ENCODE measurements at places on chromosomes 2 and 18.

DNA sequence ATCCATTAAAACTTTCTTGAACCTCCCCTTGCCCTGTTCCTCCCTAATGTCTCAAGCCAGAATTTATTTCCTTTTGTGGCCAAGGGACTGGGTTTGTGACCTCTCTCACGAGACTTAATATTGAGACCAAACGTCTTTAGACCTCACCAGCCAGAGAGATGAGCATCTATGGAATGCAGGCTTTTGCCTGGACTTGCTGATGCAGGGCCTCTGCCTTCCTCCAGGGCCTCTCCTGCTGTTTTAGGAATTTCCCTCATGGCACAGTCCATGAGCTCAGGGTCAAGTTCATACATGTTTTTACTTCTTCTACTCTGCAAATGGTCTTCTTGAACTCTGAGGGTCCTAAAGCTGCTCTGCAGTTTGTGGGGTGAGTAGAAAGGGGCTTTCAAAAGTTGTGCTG is 22.3 kb downstream of the IL1B start:
- peak; percentile 7 for DNase-seq

- DNase-seq, result peak; percentile 50
Measured at GRCh38 chr2:85705680-85706039, 11.5 kb downstream of the GNLY start.

- no peak for DNase-seq
Measured at GRCh38 chr2:68974251-68974650, at the start of gene GKN1. Gene GKN1, plus strand, starts transcription at chr2:68974636. Its CDS starts 42 bp downstream, at chr2:68974678.

DNA sequence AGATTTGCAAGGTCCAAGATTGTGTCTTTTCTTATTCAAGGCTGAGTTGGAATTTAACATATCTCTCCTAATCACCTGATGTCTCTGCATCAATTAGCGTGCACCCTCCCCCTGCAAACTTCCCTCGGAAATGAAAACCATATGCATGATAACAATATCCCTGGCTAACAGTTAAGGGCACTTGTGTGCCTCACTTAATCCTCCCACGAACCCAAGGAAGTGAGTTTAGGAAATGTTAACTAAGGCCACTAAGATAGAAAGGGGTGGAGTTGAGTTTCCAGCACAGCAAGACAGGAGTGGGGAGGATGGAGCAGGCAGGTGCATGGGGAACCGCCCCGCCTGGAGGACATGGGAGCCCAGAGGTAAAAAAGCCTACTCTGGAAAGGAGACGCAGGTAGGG is 52.4 kb upstream of the PTMA start:
- no peak for DNase-seq

DNA sequence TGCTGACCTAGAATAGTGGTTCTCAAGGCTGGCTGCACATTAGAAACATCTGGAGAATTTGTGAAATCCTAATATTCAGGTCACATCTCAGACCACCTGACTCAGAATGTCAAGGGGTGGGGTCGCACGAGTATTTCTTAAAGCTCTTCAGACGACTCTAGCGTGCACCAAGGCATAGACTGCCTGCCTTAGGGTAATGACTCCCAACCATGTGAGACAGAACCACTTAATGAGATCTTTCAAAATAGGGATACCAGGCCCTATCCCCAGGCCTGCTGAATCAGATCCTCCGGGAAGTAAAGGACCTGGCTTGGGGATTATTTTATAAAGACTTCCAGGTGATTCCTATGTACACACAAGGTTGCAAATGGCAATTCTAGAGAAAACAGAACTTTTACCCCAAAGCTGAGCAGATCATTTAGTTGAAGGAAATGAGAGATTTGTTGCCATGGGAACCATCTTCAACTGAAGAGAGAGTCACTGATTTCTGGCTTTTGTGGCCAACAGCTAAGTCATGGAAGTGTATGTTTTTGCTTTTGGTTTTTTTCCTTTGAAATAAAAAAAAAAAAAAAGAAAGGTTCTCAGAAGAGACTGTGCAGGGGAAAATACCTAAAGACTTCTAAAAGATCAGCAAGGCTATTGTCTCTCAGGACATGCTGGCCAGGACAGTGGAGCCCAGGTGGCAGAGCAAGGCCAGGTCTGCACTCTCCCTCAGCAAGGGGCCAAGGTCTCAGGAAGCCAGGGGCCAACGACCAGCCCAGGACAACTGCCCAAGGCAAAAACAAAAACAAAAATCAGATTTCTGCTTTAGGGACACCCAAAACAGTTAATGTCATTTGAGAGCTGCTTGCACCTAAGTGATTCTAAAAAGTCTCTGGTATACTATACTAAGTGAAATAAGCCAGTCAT is 15.3 kb upstream of the LOXHD1 start:
- DNase-seq, result peak; percentile 44

DNA sequence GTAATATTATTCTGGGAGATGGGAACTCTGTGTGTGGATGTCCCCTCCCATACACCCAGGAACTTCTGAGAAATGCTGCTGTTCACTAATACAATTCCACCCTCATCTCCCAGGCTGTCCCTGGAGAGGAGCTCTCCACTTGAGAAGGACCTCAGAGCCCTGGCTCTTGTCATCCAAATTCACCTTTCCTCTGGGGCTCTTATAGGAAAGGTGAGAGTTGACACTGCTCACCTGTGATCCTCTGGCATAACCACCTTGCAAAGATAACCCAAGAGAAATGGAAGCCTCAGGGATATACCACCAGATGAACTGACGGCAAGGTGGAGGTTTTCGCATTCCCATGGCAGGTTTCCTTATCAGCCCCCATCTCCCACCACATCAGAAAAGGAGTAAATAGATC is 52.0 kb downstream of the IL1RL2 start:
- DNase-seq, result no peak

DNA sequence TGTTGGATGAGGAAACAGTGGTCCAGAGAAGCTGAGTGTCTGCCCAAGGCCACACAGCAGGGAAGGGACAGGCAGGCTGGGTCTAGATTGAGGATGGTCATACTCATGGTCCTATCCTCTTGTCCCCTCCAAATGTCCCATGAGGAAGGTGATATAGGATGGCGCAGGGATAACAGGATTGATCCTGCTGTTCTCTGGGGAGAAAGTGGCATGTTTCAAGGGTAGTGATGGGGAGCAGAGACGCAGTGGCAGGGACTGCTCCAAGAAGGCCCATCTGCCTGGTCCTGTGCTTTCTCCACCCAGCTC is 24.6 kb downstream of the HS1BP3 start:
- DNase-seq, result no peak

DNA sequence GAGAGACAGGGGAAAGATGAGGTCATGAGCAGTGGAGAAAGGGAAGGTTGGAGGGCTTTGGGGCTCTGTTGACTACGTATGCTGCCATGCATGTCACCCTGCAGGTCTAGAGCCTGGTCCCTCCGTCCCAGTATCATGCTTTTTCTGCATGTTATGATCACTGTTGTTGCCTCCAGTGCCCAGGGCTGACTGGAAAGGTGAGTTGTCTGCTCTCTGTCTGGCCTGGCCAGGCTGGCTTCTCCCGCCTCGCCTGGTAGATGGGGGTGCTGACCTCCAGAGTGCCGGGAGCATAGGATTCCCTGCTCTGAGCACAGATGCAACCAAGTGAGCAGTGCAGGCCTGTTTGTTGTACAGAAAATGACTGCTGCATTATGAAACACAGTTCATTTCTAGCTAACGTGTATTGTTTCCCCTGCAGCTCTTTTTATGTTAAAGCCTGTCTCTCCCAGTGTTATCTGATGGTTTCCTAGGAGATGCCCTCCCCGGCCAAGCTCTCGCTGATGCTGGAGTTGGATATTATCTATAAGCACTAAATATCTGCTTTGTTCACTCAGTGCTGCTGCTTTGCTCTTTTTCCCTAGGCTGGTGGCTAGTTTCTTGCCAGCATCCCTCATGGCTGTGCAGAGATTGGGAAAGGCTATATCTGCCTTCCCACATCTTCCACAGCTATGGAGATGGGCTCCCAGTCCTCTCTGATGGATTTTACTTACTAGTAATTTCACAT is 158.2 kb downstream of the TDRD15 start:
- no peak for DNase-seq

GRCh38 chr2:54572636-54573536 is 116.8 kb downstream of the SPTBN1 start:
- no peak for DNase-seq

DNA sequence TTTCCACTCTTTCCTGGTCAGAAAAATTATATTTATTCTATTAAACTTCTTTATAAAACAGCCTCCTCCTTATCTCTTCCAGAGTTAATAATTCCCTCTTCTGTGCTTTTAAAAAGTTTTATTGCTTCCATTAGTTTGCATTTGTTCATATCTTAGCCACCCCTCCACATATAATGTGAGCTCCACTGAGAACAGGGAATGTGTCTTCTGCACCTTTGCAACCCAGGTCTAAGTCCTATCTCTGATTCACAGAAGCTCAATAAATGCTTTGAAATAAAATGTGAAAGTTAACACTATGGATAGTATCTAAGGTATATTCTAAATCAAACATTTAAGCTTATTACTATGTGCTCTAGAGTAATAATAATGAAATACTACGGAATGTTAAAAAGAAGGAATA is 9.3 kb upstream of the LRATD1 start:
- no peak for DNase-seq

DNA sequence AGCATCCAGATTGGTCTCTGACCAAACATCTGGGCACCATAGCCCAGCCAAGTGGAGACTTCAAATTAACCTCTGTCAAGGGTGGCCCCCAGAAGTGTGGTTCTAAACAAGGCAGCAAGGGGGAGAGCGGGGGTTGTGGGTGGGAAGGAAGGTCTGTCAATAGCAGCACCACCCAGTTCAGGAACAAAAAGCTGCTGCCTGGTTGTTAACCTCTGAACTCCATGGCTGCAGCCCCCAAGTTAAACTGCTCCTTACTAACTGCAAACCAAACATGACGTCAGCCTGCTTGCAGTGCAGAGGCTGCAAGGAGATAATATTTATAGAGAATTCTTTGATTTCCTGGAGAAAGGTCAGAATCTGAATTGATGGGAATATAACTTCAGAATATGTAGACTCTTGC is 76.5 kb downstream of the ARL4C start:
- no peak for DNase-seq

GRCh38 chr2:238389988-238390589 is 36.6 kb upstream of the ASB1 start:
- DNase-seq, result no peak

DNA sequence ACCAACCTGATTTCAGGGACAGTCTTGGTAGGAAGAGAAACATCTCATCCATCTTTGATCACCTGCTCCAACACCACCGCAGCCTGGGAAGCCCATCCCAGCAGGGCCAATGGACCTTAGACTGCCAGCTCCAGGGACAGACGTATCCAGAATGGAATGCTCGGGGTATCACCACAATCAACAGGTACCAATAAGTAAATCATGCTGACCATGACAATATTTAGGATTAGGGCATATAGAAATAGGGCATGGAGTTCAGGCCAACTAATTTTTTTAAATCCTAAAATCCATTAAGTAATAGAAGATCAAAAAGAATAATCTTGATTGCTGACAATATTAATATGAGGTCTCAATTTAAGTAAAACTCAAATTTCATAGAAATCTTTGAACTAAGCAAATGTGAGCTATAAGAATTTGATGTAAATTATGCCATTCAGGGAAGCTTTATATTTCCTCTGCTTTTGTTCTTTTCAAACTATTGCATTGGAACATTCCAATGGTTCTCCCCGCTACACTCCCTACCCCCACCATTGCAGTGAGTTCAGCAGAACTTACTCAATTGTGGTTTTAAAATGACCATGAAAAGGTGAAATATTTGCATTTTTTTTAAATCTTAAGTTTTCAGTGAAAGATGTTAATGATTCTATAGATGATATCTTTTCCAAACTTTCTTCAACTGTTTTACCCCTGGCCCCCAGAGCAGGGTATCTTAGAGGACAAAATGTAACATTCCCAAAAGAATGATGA is 138.6 kb downstream of the DNER start:
- no peak for DNase-seq

DNA sequence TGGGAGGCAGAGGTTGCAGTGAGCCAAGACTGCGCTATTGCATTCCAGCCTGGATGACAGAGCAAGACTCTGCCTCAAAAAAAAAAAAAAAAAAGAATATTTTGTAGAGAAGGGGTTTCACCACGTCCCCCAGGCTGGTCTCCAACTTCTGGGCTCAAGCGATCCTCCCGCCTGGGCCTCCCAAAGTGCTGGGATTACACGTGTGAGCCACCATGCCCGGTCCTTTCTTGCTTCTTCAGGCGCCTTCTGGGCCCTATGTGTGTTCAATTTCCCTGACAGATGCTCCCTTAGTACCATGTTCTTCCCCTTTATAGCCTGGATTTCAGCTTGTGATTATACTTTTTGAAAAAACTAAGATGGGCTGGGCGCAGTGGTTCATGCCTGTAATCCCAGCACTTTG is 9.8 kb downstream of the ZFP36L2 start:
- no peak for DNase-seq
